AML-193 (cell line): ENCODE measurements at places on chromosomes 3 and 15.

GRCh38 chr15:39713846-39714245, 68.8 kb downstream of the FSIP1 start:
- no peak for DNase-seq

GRCh38 chr15:76114561-76114960, 54.8 kb downstream of the TMEM266 start:
- DNase-seq, result no peak

DNA sequence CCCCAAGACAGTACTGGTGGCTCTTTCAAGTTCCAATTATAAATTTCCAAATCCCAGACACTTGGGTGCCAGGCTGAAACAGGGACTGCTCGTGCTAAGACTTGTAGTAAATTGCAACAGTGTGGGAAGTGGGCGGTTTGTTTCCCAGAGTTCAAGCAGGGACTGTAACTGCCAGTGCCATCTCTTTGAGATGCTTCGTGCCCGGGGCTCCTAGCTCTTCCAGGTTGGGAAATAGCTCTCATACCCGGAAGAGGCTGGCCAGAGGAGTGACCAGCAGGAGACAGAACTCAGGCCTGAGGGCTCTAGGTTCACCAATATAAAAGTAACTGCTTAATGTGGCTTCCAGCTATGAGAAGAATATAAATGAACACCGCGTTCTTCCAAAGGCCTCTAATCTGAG, 54.0 kb upstream of the NEO1 start:
- no peak for DNase-seq

GRCh38 chr15:91853511-91853947, at the start of gene SLCO3A1:
SLCO3A1 (plus strand) TSS chr15:91853708.
- peak; percentile 30 for DNase-seq

GRCh38 chr3:172201870-172202236, 162.5 kb downstream of the FNDC3B start:
- DNase-seq, result no peak

DNA sequence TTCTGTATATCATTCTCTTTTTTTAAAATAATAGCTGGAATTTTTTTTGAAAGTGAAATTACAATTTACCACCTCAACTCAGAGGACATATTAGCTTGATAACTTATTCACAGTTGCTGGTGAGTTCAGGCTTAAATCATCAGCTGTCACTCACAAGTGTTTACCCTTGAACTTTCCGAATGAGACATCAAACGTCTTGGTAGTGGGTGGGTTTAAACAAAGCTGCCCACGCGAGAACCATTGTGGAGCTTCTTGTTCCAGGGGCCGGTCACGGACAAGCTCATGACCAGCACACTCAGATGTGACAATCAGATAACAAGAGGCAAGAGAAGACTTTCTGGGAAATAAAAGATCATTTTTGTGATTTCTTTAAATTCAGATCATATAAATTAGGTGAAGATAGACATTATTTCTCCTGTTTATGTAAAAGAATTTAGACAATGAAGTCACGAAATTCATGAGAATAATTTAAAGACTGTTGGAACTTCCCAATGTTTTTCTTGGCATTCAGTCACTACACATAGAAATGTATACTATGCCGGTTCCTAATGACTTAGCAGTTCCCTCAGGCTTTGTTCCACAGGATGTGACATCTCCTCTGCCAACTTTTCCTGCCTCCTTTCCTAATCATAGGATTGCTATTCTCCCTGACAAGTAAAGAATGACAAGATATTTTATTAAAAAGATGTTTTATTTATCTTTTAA, 29.3 kb downstream of the BTD start:
- no peak for DNase-seq

- peak; percentile 1 for DNase-seq
Observed at GRCh38 chr15:57865294-57865693, 158.8 kb downstream of the POLR2M start.

DNA sequence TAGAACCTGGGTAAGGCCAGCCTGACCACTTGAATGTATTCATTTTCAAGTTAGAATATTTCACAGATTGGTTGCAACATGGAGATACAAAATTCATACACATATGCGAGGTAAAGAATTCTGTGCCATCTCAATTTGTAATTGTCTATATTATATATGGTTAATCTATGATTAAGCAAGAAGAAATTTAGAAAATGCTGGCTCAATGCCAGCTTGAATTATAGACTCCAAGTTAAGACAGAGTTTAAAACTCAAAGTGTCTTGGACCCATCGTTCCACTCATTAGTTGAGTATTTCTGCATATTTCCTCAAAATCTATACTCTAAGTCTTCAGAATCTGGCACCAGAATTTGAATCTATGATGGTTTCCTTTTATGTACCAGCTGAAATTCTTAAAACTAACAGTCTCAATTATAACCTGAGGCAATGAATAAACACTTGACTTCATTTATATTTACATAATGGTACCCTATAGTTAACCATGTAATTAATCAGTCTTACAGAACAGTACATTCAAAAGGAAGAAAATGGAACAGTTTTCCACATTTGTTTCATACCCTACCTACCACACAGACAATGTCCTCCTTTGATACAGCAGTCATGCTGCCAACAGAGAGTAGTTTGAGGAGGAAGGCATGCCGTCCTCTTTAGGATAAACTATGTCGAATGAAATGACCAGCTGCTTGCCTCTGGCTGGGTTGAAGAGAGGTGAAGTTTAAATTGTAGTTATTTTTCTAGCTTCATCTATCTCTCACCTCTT, 95.7 kb downstream of the CD47 start:
- no peak for DNase-seq

DNA sequence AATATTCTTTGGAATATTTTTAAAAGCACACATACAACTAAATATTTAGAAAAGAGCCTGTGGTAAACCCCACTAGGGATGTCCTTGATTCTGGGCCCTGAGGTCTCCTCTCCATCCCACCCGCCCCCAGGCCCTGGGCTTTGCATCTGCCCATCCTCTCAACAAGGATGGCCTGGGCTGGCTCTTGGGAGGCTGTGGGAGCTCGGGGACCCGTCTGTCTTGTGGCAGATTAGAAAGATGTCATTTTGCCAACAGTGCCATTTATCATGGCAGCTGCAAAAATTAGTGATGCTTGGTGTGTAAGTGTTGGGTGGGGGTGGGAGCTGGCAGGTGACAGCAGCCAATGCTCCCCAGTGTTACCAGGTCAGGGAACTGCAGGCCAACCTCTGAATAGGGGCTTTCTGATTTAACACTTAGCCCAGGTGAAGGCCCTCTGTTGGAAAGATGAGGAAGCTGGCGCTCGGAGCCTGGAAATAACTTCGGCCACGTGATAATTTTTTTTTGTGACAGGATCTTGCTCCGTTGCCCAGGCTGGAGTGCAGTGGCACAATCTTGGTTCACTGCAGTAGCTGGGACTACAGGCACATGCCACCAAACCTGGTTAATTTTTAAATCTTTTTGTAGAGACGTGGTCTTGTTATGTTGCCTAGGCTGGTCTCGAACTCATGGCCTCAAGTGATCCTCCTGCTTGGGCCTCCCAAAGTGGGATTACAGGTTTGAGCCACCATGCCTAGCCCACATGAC, 16.9 kb upstream of the CSPG4 start:
- DNase-seq, result no peak

GRCh38 chr3:98733053-98733811, 29.9 kb upstream of the ST3GAL6 start:
- no peak for DNase-seq

- no peak for DNase-seq
Observed at GRCh38 chr3:12180631-12181030, 21.9 kb upstream of the TIMP4 start.

- DNase-seq, result no peak
Observed at GRCh38 chr3:100868096-100868495, 125.1 kb downstream of the ABI3BP start.

DNA sequence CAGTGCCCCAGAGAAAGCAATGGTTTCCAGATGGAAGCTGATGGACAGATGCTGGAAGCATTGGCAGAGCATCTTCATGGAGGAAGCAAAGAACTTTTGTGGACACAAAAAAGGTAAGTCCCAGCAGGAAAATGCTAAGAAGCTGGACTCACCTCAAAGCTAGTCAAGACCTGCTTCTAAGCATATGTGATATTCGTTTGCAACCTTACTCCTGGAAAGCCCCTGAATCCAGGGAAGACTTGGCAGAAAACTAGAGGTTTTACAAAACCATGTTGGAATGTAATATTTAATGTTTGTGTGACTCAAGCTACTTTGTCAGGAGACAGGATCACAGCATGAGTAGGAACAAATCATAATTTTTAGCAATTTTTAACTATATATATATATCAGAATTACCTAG, 288.2 kb downstream of the BCHE start:
- DNase-seq, result no peak

GRCh38 chr3:54165865-54166264, 43.5 kb downstream of the CACNA2D3 start:
- DNase-seq, result no peak

- DNase-seq, result peak; percentile 97
Observed at GRCh38 chr15:55403531-55403930, 4.6 kb downstream of the CCPG1 start.

GRCh38 chr15:82298520-82298919, 35.9 kb downstream of the SAXO2 start:
- DNase-seq, result no peak

GRCh38 chr15:66608159-66608558, 42.4 kb upstream of the LCTL start:
- DNase-seq, result no peak

DNA sequence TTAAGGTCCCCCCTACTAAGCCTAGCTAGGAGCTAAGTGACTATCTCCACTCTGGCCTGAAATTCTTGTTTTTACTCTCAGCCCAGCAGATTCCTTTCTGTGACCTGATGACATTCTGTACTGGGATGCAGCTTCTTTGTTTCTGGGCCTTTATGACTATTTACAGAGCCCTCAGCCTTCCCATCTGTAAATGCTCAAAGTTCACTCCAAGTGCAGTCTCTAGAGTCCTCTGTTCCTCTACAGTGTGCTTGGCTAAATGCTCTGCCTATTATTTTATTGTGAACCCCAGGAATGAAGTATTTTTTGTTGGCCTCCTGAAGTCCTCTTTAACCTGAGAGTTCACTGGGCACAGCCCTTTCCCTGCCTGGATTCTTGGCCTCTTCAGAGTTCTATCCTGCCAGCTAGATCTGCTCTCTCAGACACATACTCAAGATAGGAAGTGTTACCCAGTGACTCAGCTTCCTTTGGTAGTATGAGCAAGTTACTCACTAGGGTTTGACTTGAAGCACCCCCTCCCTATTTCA, 278.1 kb upstream of the P2RY1 start:
- DNase-seq, result no peak

DNA sequence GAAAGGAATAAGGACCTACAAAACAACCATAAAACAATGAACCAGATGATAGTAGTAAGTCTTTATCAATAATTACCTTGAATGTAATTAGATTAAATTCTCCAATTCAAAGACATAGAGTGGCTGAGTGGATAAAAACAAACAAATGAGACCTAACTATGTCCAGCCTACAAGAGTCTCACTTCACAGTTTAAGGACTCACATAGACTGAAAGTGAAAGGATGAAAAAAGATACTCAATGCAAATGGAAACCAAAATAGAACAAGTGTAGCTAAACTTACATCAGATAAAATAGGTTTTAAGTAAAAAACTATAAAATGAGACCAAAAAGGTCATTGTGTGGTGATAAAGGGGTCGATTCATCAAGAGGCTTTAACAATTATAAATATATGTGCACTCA, 21.9 kb upstream of the NR1I2 start:
- DNase-seq, result no peak

- DNase-seq, result peak; percentile 21
Observed at GRCh38 chr3:129005526-129006303, 4.6 kb downstream of the EFCC1 start.

DNA sequence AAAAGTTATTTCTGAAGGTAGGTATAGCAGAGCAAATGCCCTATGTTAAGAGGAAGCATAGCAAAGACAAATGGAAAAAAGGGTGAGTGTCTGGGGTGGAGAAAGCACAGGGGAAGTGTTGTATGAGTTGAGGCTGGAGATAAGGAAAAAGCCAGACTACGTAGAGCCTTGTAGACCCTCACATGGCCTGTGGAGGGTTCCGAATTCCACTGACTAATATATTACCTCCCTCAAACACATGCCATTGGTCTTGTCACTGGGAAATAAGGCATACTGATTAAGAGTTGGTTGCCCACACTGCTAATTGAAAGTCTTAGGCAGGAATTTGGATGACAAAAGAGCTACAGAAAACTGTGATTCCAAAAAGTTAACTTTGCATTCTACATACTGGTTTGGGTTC, 65.2 kb downstream of the TRAT1 start:
- DNase-seq, result no peak

GRCh38 chr3:197031315-197032285, 2.0 kb upstream of the MELTF start:
- DNase-seq, result no peak

GRCh38 chr3:124847051-124847450, 40.1 kb downstream of the ITGB5 start:
- no peak for DNase-seq

DNA sequence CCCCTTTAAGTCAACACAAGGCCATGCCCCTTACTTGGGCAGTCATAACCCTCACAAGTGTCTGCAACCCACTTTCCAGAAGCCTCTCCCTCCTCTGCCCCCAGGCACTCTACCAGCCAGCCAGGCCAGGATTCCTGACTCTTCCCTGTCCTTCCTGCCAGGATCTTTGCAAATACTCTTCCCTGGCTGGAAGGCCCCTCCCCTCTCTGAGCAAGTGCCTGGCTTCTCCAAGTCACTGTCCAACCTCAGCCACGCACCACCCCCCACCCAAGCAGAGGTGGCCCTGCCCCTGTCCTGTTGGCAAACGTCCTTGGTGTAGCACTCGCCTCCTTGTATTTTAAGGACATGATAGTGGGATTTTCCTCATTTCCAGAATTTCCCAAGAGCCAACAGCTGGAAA, 54.7 kb upstream of the USP3 start:
- no peak for DNase-seq

- DNase-seq, result no peak
Observed at GRCh38 chr15:68666812-68667450, 88.1 kb downstream of the CORO2B start.

DNA sequence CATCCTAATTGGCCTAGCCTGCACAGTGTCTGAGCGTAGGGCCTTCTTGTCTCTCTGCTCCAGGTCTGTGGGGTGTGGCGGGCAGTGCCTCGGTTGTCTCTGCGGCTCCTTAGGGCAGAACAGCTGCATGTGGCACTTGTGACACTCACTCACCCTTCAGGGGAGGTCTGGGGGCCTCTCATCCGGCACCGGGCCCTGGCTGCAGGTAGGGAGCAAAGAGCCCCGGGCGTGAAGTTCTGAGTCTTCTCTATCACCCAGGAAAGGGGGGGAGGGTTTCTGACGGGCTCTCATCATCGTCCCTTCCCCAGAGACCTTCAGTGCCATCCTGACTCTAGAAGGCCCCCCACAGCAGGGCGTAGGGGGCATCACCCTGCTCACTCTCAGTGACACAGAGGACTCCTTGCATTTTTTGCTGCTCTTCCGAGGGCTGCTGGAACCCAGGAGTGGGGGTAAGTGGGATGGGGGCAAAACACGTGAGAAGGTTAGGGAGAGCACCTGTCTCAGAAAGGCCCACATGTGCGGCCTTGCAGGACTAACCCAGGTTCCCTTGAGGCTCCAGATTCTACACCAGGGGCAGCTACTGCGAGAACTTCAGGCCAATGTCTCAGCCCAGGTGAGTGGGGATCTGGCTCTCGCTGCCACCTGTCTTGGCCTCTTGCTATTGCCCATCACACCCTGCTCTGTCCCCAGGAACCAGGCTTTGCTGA, 2.6 kb downstream of the CHRD start:
- no peak for DNase-seq

- DNase-seq, result no peak
Observed at GRCh38 chr3:11832981-11833905, 13.4 kb downstream of the TAMM41 start.
